Forelimb muscle (tissue), 1 donor: ENCODE measurements at places on chromosomes 5 and 9. TPM values are rescaled to one million over a fixed set of nuclear protein-coding genes. Genes with fewer than 3 reads are reported as not detected.

NREP gene
- polyA plus RNA-seq, result 305 TPM

- no peak for DNase-seq
Measured at GRCh38 chr9:112541685-112542084, 55.1 kb downstream of the KIAA1958 start.

- DNase-seq, result no peak
Measured at GRCh38 chr5:123478546-123478945, 33.4 kb upstream of the CSNK1G3 start.

GRCh38 chr9:128282500-128282899 is 6.4 kb downstream of the SWI5 start:
- DNase-seq, result no peak

DNA sequence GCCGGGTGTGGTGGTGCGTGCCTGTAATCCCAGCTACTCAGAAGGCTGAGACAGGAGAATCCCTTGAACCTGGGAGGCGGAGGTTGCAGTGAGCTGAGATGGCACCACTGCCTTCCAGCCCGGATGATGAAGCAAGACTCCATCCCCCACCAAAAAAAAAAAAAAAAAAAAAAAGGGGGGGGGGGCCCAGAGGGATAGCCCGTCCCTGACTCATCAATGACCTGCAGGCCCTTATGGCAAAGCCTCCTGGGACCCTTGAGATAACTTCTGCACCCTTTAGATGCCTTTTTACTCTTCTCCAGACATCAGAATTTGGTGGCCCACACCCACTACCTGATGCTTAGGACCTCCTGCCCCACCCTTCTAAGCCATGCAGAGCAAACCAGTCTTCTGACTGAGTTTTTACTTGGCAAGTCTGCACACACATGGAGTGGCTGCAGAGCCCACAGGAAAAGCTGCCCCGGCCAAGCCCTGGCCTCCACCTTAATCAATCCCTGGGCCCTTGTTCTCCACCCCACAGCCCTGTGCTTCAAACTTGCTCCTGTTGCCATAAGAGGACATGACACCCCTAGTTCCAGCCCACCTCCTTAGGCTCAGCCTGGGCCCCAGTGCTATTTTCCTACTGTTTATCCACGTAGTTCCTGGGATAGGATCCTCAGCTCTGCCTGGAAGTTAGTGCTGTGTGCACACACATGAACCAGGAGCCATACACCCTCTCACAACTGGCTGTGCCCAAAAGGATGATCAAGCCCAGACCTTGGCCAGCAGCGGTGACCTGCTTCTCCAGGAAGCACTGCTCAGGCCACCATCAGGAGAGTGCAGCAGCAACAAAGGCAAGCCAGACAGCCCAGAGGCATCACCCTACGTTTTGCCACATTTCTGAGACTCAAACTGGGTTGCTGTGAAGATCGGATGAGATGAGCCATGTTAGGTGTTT is 5.1 kb downstream of the MGAT1 start:
- DNase-seq, result no peak

- no peak for DNase-seq
Measured at GRCh38 chr9:134192951-134193731, 28.8 kb upstream of the RNU6ATAC start.

DNA sequence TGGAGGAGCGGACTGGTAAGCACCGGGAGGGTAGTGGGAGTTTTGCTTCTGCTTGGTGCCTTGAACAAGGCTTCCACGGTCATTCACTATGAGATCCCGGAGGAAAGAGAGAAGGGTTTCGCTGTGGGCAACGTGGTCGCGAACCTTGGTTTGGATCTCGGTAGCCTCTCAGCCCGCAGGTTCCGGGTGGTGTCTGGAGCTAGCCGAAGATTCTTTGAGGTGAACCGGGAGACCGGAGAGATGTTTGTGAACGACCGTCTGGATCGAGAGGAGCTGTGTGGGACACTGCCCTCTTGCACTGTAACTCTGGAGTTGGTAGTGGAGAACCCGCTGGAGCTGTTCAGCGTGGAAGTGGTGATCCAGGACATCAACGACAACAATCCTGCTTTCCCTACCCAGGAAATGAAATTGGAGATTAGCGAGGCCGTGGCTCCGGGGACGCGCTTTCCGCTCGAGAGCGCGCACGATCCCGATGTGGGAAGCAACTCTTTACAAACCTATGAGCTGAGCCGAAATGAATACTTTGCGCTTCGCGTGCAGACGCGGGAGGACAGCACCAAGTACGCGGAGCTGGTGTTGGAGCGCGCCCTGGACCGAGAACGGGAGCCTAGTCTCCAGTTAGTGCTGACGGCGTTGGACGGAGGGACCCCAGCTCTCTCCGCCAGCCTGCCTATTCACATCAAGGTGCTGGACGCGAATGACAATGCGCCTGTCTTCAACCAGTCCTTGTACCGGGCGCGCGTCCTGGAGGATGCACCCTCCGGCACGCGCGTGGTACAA is 556 bp downstream of the PCDHGC3 start:
- peak; percentile 70 for DNase-seq

- DNase-seq, result no peak
Measured at GRCh38 chr9:129318121-129319075, 140.3 kb upstream of the IER5L start.

DNA sequence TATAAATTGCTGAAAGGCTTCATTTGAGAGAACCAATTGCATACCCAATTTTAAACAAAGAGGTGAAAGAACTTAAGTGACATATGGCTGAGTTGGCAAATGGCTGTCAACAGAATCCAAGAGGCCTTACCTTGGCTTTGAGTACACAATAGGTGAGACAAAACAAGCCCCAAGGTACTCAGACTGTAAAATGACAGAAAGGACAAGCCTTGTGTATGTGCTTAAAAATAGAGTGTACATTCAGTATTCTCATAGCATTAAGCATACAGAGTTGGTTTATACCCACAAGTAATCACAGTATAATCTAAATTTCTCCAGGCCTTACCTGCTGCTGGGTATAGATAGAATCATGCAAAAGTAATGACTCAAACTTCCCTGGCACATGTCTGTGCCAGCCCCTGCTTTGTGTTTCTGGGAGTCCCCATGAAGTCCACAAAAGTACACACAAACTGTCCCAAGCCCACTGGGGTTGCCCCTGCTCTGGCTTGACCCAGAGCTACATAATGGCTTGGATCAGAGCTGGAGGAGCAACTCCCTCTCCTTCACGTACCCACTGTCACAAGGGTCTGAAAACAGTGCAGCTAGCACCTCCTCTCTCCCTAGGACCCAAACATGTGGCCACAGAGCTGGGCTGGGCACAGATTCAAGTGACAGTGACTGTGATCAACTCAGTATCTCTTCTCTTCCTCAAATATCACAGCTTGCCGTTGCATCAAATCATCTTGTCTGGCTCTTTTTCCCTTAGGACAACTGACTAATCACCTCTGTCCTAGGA is 250.8 kb downstream of the ENC1 start:
- DNase-seq, result no peak

- DNase-seq, result no peak
Measured at GRCh38 chr5:123186771-123187170, 97.7 kb downstream of the PRDM6 start.

DNA sequence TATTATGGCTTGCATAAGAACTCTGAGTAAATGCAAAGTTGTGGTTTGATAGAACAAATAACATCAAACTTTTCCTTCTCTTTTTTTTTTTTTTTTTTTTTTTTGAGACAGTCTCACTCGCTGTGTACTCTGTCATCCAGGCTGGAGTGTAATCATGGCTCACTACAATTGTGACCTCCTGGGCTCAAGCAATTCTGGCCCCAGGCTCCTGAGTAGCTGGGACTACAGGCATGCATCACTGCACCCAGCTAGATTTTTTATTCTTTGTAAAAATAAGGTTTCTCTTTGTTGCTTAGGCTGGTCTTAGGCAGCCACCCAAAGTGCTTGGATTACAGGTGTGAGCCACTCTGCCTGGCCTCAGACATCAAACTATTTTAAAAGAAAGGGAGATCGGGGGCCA is 19.0 kb upstream of the PTGER4 start:
- no peak for DNase-seq

QRFP gene
- polyA plus RNA-seq, result 0.33 TPM

DNA sequence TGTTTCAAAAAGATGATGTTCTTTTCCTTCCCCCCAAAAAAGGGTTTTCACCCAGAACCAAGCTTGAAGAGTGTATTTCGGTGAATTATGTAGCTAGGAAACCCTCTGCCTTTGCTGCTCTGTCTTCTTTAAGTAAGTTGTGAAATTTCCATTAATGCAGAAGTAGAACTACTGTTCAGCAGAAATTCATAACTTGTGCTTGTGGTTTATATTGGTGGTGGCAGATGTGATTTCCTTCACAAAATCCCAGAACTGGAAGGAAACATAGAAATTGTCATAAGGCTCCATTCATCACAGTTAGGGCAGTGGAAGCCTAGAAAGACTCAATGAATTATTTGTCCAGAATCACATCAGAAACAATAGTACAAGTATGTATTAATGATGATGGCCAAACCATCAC is 42.1 kb upstream of the DAB2 start:
- no peak for DNase-seq

SLCO4C1 gene
- polyA plus RNA-seq, result 2.3 TPM

GRCh38 chr5:170262061-170263045 is 29.6 kb downstream of the C5orf58 start:
- no peak for DNase-seq

DNA sequence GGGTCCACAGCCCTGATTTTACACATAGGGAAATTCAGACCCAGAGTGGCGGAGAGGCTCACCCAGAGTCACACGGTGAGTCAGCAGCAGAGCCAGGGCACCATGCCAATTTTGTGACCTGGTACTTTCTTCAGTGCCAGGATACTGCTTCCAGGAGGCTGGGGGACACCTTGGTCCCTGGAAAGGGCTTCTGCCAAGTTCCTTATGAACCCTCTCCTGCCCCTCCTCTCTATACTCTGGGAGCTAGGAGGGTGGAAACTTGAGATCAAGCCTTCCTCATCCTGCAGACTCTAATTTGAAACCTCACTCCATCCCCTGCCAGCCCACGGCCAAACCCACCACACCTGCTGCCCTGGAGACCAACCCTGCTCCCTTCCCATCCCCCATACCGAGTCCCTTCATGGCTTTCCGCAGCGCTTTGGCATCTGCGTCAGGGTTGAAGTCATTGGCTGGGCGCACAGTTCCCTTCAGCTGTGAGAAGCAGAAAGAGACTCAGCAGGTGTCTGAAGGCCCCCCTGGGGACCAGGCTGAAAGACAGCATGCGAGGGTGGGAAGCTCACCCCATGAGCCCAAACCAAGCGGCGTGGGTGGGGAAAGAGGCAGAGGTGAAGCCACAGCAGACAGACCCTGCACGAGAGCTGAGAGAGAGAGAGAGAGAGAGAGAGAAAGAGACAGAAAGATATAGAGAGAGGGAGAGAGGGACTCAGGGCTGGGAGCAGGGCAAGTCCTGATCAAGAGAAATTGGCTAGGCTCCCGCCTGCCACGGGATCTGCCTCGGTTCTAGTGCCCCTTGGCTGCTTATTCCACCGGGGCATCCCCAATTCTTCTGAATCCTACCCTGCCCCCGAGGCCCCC is 33.5 kb downstream of the ANXA6 start:
- no peak for DNase-seq

DNA sequence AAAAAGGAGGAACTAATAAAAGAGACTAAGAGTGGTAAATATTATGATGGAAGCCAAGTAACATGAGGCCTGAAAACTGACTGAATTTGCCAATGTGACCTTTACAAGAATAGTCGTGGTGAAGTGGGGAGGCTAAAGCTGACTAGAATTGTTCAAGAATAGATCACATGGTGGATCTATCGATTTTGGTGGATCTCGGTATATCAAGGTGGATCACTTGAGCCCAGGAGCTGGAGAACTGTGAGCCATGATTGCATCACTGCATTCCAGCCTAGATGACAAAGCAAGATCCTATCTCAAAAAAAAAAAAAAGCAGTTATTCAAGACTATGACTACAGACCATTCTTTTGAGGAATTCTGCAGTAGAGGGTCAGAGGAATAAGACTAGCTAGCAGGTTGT is 15.1 kb downstream of the ERMP1 start:
- DNase-seq, result no peak

DNA sequence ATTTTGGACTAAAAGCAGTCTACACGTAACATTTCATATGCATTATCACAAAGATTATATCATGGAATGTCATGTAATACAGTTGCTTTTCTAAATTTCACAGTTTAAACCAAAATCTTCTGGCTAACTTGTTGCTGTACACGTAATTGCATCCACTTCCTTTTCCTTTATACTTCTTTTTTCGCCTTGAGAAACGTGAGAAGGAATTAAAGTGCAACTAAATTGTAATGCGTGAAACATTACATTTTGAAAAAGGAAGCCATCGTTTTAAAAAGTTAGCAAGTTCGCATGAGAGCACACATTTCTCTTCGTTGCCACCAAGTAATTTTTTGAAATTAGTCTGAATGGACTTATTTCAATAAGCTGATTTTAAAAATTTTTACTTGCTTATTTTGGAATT is 80.0 kb downstream of the MEGF10 start:
- no peak for DNase-seq

GRCh38 chr5:115402822-115403577 is 106.5 kb upstream of the CCDC112 start:
- no peak for DNase-seq

GRCh38 chr9:34984049-34984448 is 5.5 kb upstream of the DNAJB5 start:
- no peak for DNase-seq

GRCh38 chr9:110797611-110798010 is 129.0 kb downstream of the MUSK start:
- DNase-seq, result no peak
